Cerebellum (tissue), 4 donors: ENCODE measurements at places on chromosomes 11 and 22.

DNA sequence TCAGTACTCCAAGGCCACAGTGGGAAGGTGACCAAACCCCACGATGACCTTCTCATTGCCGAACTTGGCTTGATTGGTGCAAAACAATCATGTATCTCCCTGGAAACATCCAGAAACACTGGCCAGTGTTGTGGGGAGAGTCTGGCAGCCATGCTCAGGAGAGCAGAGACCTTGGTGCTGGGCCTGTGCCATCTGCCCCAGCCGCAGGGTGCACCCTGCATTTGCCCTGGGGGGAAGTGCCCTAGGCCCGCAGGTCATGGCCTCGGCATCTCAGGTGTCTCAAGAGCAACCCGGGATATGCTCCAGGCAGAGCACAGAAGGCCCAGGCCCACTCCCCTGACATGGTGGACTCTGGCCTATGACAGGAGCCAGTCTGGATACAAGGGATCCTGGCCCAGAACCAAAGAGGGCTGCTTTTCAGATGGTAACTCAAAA, 23.7 kb downstream of the ARVCF start:
- no peak for DNase-seq

- DNase-seq = no peak
Measured at GRCh38 chr22:25114369-25115362, 85.0 kb upstream of the CRYBB3 start.

GRCh38 chr22:20408891-20409290, 14.9 kb downstream of the ZNF74 start:
- DNase-seq = no peak

DNA sequence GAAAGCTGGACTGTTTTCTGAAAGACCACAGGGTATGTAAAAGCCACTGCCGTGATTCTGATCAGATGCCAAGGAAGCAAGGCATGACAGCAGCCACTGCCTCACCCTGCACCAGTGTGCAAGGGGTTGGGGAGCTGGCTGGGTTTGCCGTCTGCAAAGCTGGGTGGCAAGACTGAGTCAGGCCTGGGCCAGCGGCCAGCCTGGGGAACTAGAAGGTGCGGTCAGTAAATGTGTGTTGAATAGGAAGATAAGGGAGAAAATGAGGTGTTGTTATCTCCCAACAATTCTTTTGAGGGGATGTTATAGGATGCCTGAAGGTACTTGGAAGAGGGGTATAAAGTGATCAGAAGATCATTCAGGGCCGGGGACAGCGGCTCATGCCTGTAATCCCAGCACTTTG, 8.0 kb downstream of the VSTM5 start:
- no peak for DNase-seq

DNA sequence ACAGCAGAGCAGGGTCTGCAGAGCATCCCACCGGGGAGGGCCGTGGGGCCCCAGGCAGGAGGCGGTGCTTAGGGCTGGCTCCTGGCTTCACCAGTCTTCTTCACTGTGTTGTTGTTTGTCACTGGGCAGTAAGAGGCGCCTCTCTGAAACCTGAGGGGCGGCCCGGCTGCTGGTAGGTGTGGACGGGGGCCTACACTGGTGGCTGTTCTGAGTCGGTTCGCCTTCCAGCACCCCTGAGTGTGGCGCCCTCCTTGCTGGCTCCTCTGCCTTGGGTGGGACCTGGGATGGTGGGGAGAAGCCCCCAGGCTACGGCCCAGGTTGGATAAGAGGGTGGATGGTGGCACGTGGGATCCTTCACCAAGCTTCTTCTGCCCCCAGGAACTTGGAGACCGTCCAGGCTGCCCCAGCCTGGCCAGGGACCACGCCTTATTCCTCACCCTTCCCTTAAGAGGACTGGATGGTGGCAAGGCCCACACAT, 10.4 kb upstream of the GRAMD4 start:
- DNase-seq = no peak

DNA sequence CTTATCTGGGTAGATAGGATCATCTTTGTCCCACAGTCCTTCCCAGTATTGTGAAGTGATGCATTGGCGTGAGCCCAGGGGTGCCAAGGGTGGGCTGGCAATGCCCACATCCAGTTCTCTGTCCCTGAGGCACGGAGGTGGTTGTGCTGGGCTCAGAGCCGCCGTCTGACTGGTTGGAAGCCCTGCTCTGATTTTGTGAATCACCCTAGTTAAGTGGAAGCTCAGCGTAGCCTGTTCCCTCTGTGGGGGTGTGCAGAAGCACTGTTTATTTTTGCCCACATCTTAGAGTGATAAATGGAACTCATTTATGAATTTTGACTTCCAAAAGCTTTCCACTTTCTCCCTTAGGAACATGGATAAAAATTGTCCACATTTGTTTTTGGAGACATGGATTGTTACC, 13.6 kb downstream of the BCR start:
- no peak for DNase-seq

- DNase-seq = no peak
Measured at GRCh38 chr11:85672105-85672902, 7.4 kb upstream of the CREBZF start.

- DNase-seq = no peak
Measured at GRCh38 chr11:57974848-57975601, 48.7 kb upstream of the OR9Q1 start.

GRCh38 chr11:68517121-68517741, 56.7 kb downstream of the PPP6R3 start:
- no peak for DNase-seq
